AML-193 (cell line): ENCODE measurements at places on chromosomes 2 and 18.
A peak's percentile ranks its signal among the peaks of the same experiment; 100 is the strongest.

GRCh38 chr2:43158259-43158880 is 68.0 kb downstream of the ZFP36L2 start:
- peak; percentile 89 for DNase-seq

GRCh38 chr2:109471658-109472057 is 142.1 kb downstream of the SEPTIN10 start:
- DNase-seq = no peak

DNA sequence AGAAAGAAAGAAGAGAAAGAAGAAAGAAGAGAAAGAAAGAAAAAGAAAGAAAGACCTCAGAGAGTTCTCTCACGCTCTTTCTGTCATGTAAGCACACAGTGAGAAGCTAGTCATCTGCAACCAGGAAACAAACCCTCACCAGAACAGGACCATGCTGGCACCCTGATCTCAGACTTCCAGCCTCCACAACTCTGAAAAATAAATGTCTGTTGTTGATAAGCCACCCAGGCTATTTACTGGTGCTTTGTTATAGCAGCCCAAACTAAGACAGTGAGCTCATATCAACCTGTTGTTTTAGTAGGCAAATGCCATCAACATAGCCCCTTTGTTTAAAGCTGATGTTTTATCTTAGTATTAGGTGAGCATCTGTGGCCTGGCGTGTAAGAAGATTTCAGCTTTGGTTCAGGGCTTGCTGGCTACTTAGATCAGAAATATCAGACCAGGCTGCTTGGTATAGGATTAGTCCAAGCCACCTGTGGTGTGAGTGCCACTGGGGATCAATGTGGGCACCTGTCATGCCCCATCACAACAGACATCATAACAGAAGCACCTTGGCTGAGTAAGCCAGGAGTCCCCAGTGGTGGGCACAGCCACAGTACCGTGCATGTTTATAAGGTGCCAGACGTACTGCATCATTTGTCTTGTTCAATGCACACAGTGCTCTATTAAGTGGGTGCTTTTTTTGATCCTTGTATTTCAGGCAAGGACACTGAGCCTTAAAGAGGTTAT is 94.4 kb downstream of the LBH start:
- no peak for DNase-seq

- no peak for DNase-seq
Observed at GRCh38 chr2:235064976-235065375, 113.2 kb downstream of the SH3BP4 start.

DNA sequence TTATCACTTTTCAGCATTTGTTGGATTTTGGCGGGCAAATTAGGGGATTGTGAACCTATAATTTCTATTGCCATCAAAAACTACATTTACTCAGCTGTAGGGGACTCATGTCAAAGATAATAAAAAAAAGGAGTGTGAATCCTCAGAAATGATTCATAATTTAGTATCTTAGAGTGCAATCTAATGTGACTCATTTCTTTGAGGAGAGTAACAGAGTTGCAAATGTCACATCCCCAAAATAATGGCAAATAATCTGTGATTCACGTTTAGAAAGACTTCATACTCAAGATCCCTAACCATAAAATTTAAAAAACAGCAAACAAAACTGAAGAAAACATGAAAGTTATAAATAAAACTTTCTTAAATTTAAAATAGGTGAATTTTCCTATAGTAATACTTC is 373.0 kb downstream of the CDH2 start:
- DNase-seq = no peak
